ENCODE measurements at places on chromosomes 16 and 17. TPM values are rescaled to one million over a fixed set of nuclear protein-coding genes. Genes with fewer than 3 reads are reported as not detected.

UBALD1 gene
- total RNA-seq, result 13.3 TPM

MEFV gene
- total RNA-seq, result 2.1 TPM

TSPAN10 gene
- 1.0 TPM for total RNA-seq

CA7 gene
- not detected for total RNA-seq

TRPV2 gene
- total RNA-seq, result 5.1 TPM

MARCHF10 gene
- total RNA-seq, result 0.10 TPM

ENO3 gene
- total RNA-seq, result 4,089 TPM

RNF112 gene
- 3.2 TPM for total RNA-seq

KRTAP9-8 gene
- not detected for total RNA-seq

RPL38 gene
- 722 TPM for total RNA-seq

KRTAP9-6 gene
- total RNA-seq, result not detected
